Breast epithelium (tissue), 4 donors: ENCODE measurements at places on chromosomes 5 and 9.

GRCh38 chr5:52983731-52984636 lies 5.2 kb upstream of the ITGA2 start:
- no peak for DNase-seq

DNA sequence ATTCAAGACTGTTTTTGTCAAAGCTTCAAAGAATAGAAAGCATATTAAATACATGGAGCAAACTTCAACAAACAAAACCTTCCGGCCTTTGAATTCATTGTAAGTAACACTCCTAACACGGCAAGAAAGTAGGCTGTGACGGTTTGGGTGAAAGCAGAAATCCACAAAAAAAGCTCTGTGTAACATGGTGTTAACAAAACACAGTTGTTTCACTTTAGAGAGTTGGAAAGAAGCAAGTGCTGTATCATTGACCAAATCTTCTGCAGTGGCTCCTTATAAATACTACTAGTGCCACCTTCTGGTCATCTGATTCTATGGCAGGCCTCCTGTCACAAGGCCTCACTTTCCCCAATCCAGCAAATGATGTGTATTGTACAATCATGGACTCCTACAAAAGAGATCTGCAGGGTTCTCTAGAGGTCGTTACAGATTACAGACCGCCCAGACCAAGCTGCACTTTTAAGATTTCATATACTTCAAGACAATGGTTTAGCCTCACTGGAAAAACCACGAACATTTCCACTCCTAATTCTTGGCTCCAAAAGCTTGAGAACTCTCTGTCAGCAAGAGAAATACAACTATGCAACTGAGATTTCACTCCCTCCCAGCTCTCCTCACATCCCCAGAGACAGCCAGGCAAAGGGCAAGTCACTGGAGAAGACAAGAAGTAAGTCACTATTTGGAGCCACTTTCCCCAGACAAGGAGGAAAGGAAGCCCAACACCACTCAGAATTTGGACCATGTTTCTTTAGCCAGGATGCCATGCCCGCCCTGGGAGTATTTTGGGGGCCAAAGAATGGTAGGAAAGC lies 196.2 kb downstream of the DTWD2 start:
- DNase-seq, result peak; percentile 28

- DNase-seq, result no peak
Observed at GRCh38 chr9:87546704-87547103, 49.0 kb downstream of the DAPK1 start.

DNA sequence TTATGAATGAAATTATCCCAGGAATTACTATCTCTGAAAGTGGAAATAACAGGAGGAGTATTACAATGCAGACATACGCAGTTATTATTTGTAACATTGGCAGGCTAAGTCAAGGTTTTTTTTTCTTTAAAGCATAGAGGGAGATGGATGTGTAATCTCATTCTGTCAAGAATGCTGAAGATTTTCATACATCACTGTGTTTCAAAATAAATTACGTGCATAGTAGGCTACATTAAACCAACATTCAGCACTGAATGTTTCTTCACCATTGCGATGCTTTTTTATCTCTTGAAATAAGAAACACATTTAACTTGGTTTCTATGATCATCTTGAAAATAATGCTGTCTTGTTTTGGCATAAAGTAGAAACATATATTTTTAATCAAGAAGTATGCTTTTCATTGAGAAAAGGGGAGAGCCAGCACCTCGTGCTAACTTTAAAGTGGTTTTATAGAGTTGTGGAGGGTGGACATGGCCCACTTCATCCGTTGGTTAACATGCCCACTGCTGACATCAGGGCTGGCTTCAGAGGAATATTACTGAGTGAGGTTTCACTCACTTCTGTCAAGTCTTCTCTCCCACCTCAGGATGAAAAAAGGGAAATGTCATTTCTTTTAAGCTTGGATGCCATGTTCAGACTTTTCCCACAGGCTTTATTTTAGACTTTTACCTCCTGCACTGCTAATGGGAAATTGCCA lies 203.6 kb upstream of the MEF2C start:
- no peak for DNase-seq
